GM23248 (cell line): ENCODE measurements at places on chromosomes 13 and 19.

DNA sequence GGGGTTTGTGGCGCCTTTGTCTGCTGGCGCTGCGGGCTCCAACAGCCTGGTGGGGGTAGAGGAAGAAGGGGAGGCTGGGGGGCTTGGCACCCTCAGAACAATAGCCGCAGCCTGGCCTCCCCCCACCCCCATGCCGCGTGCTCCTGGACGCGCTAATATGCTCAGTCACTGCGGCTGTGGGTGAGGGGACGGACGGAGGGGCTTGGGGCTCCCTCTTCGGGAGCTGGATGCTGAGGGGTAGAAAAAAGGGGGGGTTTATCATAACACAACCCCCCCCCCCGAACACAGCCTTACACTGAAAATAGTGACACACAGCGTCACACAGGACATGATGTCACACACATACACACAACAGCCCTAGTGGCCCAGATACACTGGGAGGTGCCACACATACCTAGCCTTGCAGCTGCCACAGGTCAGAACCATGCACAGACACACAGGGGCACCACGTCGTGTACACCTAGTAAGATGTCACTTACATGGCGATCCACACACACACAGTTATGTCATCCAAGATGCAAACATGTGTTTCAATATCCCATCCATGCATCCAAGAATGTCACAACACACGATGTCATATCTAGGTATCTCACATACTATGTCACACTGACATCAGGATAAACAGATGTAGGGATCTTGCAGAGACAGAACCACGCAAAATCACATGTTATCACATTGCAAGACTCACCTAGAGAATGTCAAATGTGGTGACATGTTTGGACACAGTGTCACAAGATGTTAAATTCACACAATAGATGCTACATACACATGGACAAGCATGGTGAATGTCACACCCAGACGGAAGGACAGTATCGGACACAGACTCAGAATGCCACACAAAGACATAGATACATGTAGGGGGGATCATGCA is 806 bp downstream of the MAST1 start:
- DNase-seq, result no peak

- DNase-seq, result no peak
Observed at GRCh38 chr19:54173951-54174834, 1.2 kb upstream of the TMC4 start.

DNA sequence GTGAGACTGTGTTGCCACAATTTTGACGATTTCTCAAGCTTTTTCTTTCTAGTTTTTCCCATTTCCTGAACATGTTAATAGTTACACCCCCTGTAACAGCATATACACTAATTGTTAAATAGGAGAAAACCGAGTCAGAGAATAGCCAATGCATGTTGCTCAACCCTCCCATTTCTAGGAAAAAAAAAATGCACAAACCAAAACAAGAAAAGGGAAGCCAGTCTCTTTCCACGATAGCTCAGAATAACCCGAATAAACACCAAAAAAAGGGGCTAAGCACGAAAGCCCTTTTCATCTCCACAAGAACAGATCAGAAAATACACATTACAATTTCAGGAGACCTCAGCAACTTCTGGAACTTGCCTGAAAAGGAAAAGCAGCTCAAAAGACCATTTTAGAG is 16.3 kb downstream of the LATS2 start:
- DNase-seq, result no peak

DNA sequence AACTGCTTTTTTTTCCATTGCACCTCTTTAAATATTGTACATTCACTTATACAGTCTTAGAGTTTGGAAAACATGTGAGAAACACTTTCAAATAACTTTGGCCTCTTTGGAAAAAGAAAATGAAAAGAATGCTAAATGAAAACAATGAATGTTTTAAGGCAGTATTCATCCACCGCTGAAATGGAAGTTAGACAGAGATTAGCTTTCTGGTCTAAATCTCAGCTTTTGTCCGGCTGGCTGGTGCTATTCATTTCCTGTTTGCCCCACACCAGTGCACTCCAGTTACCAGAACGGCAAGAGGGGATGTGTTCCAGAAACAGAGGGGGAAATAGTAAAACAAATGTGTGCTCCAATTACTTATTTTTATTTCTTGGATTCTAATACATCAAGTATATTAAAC is 1201.3 kb downstream of the EFNB2 start:
- DNase-seq, result no peak

GRCh38 chr13:109113427-109113826 is 484.0 kb downstream of the MYO16 start:
- no peak for DNase-seq

DNA sequence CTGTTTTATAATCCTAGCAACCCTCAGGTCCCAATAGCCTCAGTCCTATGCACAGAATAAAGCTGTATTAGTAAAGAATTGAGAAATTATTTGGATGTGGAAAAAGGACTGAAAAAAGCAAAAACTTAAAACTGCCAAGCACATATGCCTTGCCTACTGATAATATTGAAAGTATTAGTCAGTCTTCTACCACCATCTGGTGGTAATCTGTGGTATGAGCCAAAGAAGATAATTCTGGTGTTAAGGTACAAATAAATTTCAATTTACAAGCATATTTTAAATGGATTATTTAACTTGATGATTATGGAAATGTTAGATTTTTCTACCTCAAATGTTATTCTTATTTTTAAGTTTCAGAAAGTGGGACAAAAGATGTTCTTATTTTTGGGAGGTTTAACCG is 460.3 kb upstream of the KLHL1 start:
- DNase-seq, result peak; percentile 46

DNA sequence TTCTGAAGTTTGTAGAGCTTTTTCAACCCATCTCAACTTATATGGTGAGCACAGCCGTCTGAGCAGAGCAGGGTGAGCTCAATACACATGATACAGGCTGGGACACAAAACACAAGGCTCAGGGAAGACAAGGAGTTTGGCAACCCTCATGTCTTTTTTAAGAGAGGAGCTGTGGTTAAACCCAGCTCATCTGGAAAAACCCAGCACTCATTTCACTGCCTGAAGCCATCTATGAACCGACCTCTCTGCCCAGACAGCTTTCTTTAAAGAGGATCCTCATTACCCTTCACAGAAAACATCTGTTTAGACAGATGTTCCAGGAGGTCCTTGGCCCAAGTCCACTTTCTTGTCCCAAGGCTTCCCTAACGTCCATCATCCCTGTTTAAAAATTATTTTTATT is 170.0 kb upstream of the TSHZ3 start:
- no peak for DNase-seq

DNA sequence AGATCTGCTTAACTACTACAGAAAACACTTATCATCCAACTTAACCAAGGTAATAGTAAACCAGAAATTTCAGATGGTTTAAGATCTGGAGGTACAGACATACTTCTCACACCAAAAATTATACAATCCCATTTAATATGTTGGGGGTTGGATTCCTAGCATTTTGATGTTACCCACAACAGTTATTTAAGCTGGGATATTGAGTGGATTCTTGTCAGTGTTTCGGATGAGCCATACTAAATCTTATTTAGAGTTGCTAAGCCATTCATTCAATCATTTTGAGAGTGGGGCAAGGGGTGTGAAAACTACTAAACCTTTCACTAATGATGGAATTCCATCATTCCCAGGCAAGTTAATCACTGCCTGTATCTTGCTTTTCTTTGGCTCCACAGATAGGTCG is 40.6 kb downstream of the KATNAL1 start:
- no peak for DNase-seq

DNA sequence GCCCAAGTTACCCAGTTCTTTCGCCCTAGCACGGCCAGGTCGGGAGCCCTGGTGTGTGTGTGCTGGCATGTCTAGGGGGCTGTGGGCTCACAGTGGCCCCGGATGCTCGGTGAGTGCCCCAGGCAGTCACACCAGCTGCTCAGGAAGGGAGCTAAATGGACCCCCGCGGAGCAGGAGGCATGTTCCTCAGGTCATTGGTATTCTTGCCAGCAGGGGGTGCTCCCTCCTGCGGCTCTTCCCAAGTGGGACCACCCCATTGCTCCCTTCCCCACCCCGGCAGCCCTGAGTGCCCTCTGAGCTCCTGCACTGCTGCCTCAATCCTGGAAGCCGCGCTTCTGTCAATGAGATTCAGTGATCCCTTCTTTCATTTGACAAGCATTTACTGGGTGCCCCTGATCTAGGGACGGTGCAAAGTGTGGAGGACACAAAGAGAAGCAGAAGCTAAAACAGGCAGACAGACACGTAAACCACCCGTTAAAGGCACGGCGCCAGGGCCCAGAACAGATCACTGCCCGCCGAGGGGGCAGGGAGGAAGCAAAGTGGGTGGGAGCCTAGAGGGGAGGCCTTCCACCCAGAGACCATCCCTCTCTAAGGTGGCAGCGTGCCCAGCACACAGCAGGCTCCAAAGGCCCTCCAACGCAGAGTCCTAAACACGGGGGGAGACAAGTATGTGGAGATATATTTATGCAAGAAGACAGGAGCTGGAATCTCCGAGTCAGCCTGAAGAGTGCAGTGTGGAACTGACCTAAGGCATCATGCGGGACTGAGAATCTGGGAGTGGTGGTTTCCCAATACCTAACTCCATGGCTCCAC is 5.2 kb upstream of the ADPRHL1 start:
- DNase-seq, result peak; percentile 12

- DNase-seq, result no peak
Observed at GRCh38 chr13:32857077-32857476, 159.1 kb upstream of the KL start.

- DNase-seq, result no peak
Observed at GRCh38 chr19:37874784-37875183, 31.6 kb downstream of the WDR87 start.

DNA sequence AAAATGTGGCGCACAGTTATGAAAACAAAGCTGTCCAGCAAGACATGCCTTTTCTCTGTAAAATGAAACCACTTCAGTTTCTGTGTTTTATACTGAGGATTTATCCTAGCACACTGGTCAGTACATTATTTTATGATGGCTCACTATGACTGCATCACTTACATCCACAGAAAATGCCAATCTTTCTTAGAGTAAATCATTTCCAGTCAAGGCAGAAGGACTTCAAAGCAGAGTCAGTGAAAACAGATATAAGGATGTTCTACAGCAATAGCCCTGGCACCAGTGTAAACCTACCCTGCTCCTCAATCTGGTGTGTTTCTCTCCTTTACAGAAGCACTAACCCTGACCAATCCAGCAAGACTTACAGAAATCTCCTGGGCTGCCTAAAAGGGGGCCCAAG is 473.5 kb downstream of the GPC6 start:
- peak; percentile 11 for DNase-seq

DNA sequence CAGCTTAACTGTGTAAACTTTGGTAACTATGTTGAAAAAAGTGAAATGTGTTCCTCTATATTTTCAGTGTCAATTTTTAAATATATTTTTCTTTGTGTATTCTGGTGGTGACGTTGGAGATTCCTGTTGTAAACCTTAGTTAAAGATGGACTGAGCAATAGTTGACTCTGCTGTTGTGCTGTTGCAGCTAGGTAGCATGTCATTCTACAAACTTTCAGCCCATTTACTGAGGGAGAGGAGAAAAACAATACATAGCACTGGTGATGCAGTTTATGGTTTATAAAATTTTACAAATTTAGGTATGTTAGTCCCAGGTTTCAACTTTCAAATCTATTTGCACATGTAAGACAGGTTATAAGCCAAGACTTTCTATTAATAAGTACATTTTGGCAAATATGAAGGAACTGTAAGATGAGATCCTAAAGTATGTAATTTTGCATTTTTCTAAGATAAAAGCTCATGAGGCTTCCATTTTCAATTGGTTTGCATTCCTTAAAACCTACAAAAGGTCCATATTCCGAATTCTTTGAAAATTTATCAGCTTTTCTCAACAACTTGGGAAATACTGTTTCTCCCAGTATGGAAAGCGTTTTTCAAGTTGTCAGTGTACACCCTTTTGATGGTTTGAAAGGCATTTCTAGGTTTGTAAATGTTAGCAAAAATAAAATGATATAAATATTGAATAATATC is 1.5 kb downstream of the NDFIP2 start:
- DNase-seq, result peak; percentile 65

- no peak for DNase-seq
Observed at GRCh38 chr13:74218291-74218690, 84.1 kb upstream of the KLF12 start.

- peak; percentile 85 for DNase-seq
Observed at GRCh38 chr13:109243311-109243951, 543.0 kb downstream of the IRS2 start.

GRCh38 chr19:15251749-15252397 is 19.6 kb upstream of the EPHX3 start:
- DNase-seq, result peak; percentile 97

GRCh38 chr19:23273022-23273589 is 22.9 kb upstream of the ZNF724 start:
- no peak for DNase-seq

- DNase-seq, result peak; percentile 82
Observed at GRCh38 chr13:110070511-110071120, 236.3 kb downstream of the COL4A1 start.

DNA sequence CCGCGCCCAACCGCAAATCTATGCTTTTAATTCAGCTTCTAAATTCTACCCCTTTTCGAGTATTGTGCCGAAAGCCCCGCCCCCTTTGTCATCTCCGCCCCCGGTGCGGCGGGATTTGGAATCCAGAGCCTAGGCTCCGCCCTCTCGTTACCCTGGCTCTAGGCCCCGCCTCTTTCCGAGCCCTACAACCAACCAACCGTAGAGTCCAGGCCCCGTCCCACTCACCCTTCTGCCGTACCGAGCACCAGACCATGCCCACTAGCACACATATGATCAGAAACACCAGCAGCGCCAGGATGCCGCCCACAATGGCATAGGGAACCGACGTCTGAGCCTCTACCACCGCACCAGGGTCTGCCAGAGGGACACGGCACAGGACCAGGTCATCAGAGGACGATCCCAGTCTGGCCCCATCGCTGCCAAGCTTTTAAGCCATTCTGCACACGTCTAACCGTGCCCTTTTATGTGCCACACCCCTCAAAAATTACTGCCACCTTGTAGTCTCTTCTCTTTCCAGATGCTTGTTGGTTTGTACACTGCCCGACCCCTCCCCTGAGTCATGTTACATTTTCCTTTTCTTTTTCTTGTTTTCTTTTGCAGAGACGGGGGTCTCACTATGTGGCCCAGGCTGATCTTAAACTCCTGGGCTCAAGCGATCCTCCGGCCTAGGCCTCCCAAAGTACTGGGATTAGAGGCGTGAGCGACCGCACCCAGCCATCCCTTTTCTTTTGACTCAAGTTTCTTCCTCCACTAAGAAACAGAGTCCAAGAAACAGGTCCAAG is 4.7 kb upstream of the ZNF428 start:
- DNase-seq, result no peak
